ENCODE measurements at places on chromosomes 7 and 10.

DNA sequence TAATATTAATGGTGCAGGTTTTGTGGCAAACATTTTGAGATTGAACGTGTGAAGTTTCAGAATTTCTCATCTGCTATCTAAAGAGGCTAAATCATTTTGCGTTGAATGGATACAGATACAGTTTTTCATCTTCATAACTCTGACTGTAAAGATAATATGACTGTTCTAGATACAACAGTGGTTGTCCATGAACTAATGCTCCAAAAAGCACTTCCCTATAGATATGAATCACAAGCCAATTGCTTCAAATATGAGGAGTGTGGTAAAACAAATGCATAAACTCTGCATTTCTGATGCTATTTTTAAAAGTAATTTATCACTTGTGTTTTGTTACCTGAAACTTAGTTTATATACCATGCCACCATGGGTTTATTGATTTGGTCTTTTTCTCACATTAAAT, 750.1 kb downstream of the MAGI2 start:
- DNase-seq, result no peak

DNA sequence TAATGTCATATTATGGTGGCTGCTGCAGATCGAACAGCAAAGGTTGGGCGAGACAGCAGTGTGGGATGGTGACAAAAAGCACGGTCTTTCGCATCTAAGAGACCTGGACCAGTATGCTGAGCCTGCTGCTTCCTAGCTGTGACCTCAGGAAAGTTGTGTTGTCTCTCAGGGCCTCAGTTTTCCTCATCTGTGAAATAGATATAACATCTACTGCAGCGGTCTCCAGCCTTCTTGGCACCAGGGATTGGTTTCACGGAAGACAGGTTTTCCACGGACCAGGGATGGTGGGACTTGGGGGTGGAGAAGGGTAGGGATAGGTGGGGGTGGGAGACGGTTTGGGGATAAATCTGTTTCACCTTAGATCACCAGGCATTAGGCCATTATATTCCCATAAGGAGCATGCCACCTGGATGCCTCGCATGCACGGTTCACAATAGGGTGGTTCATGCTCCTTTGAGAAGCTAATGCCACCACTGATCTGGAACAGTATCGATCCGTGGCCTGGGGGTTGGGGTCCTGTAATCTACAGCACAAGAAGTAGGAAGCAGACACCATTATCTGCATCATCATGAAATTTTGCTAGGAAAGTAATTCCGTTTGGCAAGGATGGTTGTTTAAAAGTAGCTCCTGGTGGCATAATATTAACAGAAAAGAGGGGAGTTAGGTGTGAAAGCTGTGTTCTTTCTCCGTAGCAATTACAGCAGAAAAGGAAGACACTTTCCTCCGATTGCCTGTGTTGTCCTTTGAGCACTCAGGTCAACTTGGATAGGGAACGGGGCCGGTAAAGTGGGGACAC, 10.8 kb downstream of the KLF6 start:
- DNase-seq, result no peak

DNA sequence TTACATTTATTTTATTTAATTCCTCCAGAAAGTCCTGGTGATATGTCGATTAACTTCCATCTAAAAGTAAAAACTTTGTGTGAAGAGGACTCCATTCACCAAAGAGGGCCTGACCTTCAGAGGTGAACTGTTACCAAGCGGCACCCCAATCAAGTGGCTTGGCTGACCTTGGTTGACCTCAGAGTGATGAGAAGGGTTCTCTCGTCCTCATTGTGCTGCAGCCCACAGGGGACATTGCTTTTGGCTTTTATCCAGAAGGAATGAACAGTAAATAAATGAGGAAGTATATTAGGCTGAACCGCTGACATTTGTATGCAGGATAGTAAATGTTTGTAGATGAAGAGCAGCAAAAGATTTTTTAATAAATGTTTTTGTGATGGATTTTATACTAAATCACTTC, 172.4 kb upstream of the MKI67 start:
- DNase-seq, result no peak

GRCh38 chr7:24763303-24763901, 6.1 kb upstream of the GSDME start:
- DNase-seq, result no peak
